ENCODE measurements at places on chromosomes 13 and 19.

DNA sequence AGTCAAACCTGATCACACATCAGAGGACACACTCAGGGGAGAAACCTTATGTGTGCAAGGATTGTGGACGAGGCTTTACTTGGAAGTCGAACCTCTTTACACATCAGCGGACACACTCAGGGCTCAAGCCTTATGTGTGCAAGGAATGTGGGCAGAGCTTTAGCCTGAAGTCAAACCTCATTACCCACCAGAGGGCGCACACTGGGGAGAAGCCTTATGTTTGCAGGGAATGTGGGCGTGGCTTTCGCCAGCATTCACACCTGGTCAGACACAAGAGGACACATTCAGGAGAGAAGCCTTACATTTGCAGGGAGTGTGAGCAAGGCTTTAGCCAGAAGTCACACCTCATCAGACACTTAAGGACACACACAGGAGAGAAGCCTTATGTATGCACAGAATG lies 8.2 kb upstream of the ZNF527 start:
- no peak for DNase-seq

DNA sequence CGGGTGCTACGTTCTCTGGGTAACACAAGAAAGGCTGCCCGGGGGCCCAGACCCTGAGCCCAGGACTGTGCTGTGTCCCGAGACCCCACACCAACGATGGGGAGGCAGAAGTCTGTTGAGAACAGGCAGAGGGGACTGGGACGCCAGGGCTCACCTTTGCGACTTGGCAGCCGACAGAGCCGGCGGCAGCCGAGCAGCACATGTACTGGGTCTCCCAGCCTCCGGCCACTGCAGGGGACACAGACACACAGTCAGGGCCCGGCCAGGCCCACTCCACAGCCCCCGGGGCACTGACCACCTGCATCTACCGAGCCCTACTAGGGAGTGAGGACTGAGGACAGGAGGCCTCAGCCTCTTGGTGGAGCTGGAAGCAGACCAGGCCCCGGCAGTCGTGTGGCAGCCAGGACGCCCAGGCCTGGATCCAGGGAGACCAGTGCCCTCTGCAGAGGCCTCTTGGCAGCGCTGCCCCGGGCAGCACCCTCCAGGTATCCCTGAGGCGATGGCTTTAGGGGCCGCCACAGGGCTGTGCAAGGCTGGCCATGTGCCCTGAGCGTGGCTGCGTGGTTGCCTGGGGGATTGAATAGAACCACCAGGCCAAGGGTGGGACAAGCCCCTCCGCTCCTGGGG lies 5.6 kb upstream of the ATP8B3 start:
- no peak for DNase-seq

DNA sequence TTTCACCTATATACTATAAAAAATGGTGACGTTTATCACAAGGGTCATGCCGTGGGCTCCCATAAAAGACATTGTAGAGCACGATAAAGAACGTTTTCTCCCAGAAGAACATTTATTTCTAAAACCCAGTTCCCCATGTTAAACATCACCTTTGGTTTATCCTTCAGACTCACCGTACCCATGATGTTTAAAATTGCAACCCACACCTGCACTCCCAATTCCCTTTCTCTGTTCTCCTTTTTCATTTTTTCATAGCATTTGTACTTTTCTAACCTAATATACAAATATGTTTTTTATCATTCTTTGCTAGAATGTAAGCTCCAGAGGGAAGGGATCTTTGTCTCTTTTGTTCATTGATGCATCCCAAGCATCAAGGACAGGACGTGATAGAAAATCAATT lies 2.0 kb downstream of the RCBTB2 start:
- no peak for DNase-seq

GRCh38 chr13:94408314-94409036 lies 71.0 kb downstream of the DCT start:
- no peak for DNase-seq

Measured in A172 (cell line).